Lung (tissue), 17 donors: ENCODE measurements at places on chromosomes 4 and X.
A peak's percentile ranks its signal among the peaks of the same experiment; 100 is the strongest.

GRCh38 chr4:39756159-39756558 lies 58.2 kb downstream of the UBE2K start:
- H3K4me1 ChIP-seq: no peaks in the 10 kb centered on the region
- H3K4me3 ChIP-seq: no peak overlapping the region
- H3K27me3 ChIP-seq: no peaks in the 10 kb centered on the region
- no peak for DNase-seq
- H3K36me3 ChIP-seq: peaks cover 27% of the 10 kb centered on the region
- no peak overlapping the region for H3K27ac ChIP-seq

DNA sequence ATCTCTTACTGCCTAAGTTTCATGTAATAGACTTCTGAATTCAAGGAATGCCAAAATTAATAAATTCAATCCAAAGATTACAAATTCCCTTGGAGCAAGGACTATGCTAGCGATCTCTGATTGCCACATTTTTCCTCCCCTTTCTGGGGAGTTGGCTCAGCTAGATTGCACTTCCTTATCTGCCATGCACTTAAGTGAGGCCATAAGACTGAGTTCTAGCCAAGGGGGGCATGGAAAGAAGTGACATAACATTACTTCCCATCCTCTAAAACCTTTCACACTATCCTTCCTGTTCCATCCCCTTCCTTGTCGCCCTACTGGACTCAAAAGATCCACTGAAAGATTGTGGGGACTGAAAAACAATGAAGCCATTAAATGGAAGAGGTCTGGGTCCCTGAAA lies 53.8 kb upstream of the TXK start:
- H3K27ac ChIP-seq: no peak overlapping the region
- no peaks in the 10 kb centered on the region for H3K4me1 ChIP-seq
- H3K4me3 ChIP-seq: no peak overlapping the region
- DNase-seq: no peak
- no peaks in the 10 kb centered on the region for H3K27me3 ChIP-seq

DNA sequence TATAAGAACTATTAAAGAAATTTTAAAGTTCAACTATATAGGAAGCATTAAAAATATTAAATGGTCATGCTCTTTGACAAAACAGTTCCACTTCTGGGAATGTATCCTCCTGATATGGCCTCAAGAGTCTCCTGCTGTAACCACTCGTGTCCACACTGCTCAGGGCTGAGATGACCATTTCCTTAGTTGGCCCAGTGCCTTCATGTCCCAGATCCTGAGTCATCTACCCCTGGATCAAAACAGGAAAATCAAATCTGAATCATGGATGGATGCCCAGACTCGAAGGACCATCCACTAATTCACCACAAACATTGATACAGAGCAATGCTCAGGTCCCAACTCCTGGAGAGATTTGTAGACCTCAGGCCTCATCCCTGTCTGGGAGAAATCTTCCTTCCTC lies 44.7 kb downstream of the GPRASP3 start:
- no peak overlapping the region for H3K27ac ChIP-seq
- no peak for DNase-seq
- no peaks in the 10 kb centered on the region for H3K36me3 ChIP-seq
- no peak overlapping the region for H3K4me3 ChIP-seq
- no peaks in the 10 kb centered on the region for H3K27me3 ChIP-seq
- H3K4me1 ChIP-seq: peaks cover 3% of the 10 kb centered on the region

DNA sequence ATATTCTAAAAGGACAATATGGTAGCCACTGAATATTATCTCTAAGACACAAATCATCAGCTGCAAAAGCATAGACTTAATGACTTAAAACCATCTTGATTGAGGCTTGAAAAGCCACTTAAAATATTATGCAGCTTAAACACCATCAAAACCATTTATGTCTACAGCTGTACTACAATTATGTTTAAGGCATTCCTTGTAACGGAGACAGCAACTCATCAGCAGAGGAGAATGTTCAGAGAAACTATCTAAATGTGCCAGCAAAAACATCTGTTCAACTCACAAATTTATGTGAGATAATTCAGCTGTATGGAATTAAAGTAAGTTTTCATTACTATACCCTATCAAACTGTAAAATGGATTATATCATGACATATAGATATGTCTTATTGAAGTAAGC lies 147.9 kb upstream of the CTSO start:
- no peaks in the 10 kb centered on the region for H3K36me3 ChIP-seq
- no peaks in the 10 kb centered on the region for H3K4me1 ChIP-seq
- H3K4me3 ChIP-seq: no peak overlapping the region
- peak; percentile 54 for DNase-seq

GRCh38 chr4:174120446-174121295 lies 162.8 kb downstream of the FBXO8 start:
- H3K36me3 ChIP-seq: no peaks in the 10 kb centered on the region
- H3K27me3 ChIP-seq: peaks cover 8% of the 10 kb centered on the region
- no peak overlapping the region for H3K27ac ChIP-seq
- peak; percentile 72 for DNase-seq

DNA sequence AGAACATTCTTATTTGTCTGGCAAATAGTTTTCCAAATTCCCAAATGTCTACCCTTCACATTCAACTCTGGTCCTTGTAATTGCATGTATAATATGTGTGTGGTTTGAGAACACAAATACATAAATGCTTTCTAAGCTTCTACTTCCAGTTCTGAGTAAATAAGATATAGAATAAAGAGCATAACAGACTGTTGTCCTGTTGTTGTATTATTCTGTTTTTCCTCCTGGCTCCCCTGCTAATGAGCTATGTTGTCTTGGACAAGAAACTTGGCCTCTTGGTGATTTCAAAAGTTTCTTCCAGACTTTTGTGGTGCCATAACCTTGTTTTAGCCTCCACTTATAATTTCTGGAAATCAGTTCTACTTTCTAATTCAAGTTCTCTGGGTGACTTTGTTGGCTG lies 75.3 kb upstream of the USP38 start:
- no peak overlapping the region for H3K4me3 ChIP-seq
- H3K36me3 ChIP-seq: no peaks in the 10 kb centered on the region
- no peak overlapping the region for H3K27ac ChIP-seq
- DNase-seq: no peak

GRCh38 chrX:111652719-111653118 lies 28.3 kb upstream of the ALG13 start:
- no peak overlapping the region for H3K27ac ChIP-seq
- peaks cover 28% of the 10 kb centered on the region for H3K27me3 ChIP-seq
- no peaks in the 10 kb centered on the region for H3K36me3 ChIP-seq
- H3K4me3 ChIP-seq: no peak overlapping the region
